Activated T-cell treated with anti-CD3 and anti-CD28 coated beads, Interleukin-2, amount 50 U/mL, for 72 hours (primary cell): ENCODE measurements at places on chromosomes 2 and 18. TPM values are rescaled to one million over a fixed set of nuclear protein-coding genes. Genes with fewer than 3 reads are reported as not detected.

DNA sequence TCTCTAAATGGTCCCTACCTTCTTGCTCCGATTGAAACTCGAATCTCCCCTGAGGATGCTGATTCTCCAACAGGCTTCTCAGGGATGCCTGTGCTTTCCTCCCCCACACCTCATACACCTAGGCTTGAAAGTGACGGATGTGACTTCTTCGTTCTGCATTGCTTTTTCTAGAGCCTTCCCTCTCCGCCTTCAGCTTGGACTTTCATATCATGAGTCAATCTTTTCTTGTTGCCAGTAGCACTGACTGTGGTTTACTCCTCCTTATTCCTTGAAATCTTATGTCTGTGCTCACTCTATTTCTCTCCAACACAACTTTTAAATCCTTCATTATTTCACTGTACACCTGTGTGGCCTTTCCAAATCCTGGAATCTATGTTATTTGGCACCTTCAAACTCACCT, 451.4 kb downstream of the TMX3 start:
- no peaks in the 10 kb centered on the region for H3K4me1 ChIP-seq
- DNase-seq: no peak
- no peaks in the 10 kb centered on the region for H3K27me3 ChIP-seq
- no peak overlapping the region for H3K27ac ChIP-seq
- no peak overlapping the region for H3K4me3 ChIP-seq
- H3K36me3 ChIP-seq: no peaks in the 10 kb centered on the region

GRCh38 chr2:225615514-225615913, 216.0 kb downstream of the NYAP2 start:
- H3K4me1 ChIP-seq: no peaks in the 10 kb centered on the region
- no peak overlapping the region for H3K27ac ChIP-seq
- H3K4me3 ChIP-seq: no peak overlapping the region
- no peak for DNase-seq

RAMP1 gene
- total RNA-seq: 1.00 TPM

- no peak overlapping the region for H3K27ac ChIP-seq
- no peak overlapping the region for H3K4me3 ChIP-seq
- H3K36me3 ChIP-seq: no peaks in the 10 kb centered on the region
Measured at GRCh38 chr2:235502336-235502735, 8.5 kb downstream of the AGAP1 start.

DNA sequence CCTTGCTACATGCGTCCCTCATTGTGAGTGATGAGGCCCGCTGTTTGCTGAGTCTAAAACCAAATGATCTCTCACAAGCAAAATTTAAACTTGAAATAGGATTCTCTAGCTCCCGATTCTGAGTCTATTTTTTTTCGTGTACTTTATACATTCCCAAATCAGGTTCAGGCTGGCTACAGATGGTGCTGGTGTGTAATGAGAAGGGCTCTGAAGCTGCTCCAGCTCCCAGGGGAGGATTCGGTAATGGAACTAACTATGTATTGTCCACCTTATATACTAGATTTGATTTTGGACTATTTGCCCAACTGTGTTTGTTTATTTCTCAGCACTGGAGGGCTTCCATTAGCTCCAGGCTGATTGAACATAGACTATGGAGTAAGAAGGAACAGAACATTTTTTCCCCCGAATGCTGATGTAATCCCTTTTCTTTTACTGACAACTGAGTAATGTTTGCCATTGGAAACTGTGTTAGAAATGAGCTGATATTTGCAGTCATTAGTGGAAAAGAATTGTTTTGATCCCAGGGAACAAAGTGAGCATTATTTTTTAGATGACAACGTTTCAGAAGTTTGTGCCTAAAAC, 274.0 kb upstream of the FIGN start:
- no peak overlapping the region for H3K27ac ChIP-seq
- DNase-seq: no peak
- no peak overlapping the region for H3K4me3 ChIP-seq
- H3K27me3 ChIP-seq: no peaks in the 10 kb centered on the region
- no peaks in the 10 kb centered on the region for H3K36me3 ChIP-seq

DNA sequence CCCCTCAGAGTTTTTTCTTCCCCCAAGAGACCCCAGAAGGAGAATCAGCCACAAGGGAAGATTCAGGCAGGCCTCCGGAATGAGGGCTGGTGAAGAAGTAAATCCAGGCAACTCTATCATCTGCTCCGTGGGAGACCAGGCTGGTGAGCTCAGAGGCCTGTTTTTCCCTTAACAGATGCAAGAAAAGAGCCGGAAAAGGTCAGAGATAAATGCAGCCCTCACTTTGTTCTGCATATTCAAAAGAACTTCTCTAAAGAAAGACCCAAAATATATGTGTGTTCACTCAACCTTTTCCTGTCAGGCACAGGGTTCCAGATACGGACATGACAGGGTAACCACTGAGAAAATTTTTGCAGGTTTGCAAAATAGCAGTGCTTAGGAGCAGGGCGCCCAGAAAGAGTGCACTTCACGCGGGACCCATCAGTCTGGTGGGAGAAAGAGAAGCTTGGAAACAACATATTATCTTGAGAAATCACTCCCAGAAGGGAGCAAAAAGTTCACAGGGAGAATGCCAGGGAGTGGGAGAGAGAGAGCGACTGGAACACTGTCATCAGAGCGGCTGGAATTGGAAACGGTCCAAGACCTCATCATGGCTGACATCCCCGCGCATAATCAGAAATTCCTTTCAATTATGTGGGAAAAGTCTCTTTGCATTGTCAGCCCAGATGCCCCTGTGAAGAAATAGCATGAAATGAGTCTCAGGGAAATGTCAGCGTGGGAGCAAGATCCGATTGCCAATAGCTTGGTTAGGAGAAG, 244.8 kb upstream of the SLC14A2 start:
- H3K27ac ChIP-seq: no peak overlapping the region
- DNase-seq: no peak
- H3K4me1 ChIP-seq: no peaks in the 10 kb centered on the region
- H3K27me3 ChIP-seq: peaks cover 18% of the 10 kb centered on the region
- H3K4me3 ChIP-seq: no peak overlapping the region
- no peaks in the 10 kb centered on the region for H3K36me3 ChIP-seq

LYPD6B gene
- total RNA-seq: not detected
